Daoy (cell line): ENCODE measurements at places on chromosomes 2 and 18. TPM values are rescaled to one million over a fixed set of nuclear protein-coding genes. Genes with fewer than 3 reads are reported as not detected.

GRCh38 chr2:62071760-62072680 is 123.9 kb upstream of the B3GNT2 start:
- no peak for DNase-seq

Gene CFAP65
- total RNA-seq: 0.11 TPM in 1 of 2 replicates, not detected in the other

Gene TSGA10
- 8.2 TPM in 2 replicates for total RNA-seq

DNA sequence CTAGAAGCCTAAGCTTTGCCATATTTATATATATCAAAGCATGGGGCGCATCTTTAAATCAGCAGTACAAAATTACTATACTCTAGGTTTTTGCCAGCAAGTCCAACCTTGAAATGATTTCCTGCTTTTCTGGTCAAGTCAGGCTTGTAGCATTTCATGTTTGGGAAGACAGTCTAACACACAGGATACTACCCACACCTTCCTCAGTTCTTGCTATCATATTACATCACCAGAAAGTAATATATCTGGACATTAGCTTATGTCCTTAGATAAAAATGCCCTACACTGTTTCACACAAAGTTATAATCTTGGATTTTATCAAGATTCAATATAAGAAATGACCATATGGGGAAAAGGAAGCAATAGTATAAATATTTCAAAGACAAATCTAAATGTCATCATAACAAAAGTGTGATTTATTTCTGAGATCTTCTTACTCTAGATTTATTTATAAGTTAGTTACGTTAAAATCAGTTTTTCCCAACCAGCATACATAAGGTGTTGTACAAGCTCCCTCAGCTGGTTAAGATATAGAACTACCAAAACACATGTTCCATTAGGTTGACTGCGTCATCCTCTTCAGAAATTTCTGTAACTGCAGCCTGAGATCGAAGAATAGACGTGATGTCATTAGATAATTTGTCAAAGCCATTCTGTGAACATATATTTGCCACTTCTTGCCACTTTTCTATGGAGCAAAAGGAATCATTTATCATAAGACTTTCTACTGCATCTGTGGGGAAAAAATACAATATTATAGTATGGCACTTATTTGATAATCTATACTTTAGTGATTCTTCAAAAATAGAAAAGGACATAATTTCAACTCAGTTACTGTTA is 56.6 kb downstream of the CLHC1 start:
- peak; percentile 29 for DNase-seq

Gene GALR1
- not detected in 2 replicates for total RNA-seq

Gene B4GALT6
- 5.8 and 6.0 TPM in 2 replicates for total RNA-seq

GRCh38 chr2:119853777-119854399 is 94.2 kb downstream of the PTPN4 start:
- no peak for DNase-seq

GRCh38 chr2:162478721-162479129 is 134.8 kb downstream of the GCA start:
- peak; percentile 12 for DNase-seq

Gene DNAJC5G
- total RNA-seq: not detected in 2 replicates

GRCh38 chr2:232288489-232289030 is 90.0 kb upstream of the ALPP start:
- DNase-seq: no peak

Gene ITGA6
- total RNA-seq: 27.4 and 42.4 TPM in 2 replicates

DNA sequence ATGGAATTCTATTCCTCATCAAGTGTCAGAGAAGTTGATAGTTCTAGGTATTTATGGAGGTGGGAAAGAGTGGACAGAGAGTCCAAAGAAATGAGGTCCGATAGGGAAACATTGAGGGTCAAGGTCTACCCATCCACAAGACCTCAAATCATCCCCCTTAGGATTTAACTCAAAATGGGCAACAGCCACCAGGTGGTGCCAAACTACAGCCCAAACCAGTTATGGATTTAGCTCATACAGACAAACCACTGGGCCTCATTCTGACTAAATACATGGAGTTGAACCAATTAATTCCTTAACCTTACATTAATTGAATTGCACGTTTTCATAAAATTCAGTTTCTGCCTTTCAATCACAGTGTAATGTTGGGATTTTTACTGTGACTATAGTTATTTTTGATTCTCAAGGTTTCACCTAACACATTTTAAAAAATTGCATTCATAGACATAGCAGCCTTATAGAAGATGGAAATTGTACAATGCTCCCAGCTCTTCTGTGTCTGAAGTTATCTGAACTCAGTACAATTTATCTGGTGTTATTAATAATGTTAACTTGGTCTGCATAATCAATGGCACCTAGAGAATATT is 98.2 kb upstream of the HNMT start:
- peak; percentile 22 for DNase-seq

GRCh38 chr2:217065695-217066405 is 206.0 kb upstream of the TNP1 start:
- DNase-seq: peak; percentile 62

GRCh38 chr2:74867841-74868658 is 34.1 kb downstream of the HK2 start:
- DNase-seq: peak; percentile 21

GRCh38 chr18:29307231-29307630 is 1130.3 kb upstream of the CDH2 start:
- DNase-seq: no peak

DNA sequence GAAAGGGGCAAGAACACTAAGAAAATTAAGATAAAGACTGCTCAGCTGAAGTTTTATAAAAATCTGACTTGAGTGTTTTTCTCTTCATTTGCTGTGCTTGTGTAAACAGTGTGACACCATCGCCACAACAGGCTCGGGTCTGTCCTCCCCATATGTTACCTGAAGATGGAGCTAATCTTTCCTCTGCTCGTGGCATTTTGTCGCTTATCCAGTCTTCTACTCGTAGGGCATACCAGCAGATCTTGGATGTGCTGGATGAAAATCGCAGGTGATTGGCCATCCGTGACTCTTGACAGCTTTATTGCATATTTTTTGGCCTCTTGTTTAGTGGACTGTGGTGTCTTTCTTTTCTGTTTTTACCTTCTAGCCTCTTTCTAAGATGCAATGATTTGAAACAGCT is 22.1 kb downstream of the MFF start:
- DNase-seq: no peak

Gene FIGN
- 0.57 and 5.8 TPM in 2 replicates for total RNA-seq

Gene GREB1
- total RNA-seq: 0.91 and 11.3 TPM in 2 replicates

- DNase-seq: no peak
These were observed 43.2 kb upstream of the ACAA2 start for GRCh38 chr18:49856496-49856895.

DNA sequence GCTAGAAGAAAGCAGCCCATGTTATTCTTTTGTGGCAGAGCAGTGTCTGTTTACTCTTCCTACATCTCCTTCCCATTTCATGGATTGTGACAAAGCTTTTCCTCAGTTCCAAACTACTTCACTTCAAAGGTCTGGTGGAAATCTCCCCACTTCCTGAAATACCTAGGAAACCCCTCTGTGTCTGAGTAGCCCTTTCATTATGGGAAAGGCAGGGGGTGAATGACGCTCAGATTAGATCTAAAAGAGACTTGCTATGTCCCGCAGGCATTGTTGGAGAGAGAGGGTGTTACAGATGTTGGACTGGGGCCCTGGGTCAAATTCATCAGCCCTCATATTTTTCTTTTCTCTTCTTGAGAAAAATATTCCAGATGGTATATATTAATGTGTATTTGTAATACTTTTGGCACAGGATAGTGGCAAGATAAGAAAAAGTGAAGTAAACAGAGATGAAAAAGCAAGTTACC is 675.0 kb downstream of the IRS1 start:
- DNase-seq: peak; percentile 54

- DNase-seq: no peak
These were observed 1.1 kb downstream of the VAMP8 start for GRCh38 chr2:85578243-85579180.

Gene SERPINB4
- not detected in 2 replicates for total RNA-seq

GRCh38 chr2:200396781-200397242 is 90.3 kb downstream of the SPATS2L start:
- no peak for DNase-seq

Gene BBS5
- total RNA-seq: 3.7 and 6.7 TPM in 2 replicates

GRCh38 chr18:63099848-63100629 is 219.5 kb downstream of the BCL2 start:
- peak; percentile 41 for DNase-seq

GRCh38 chr2:2164326-2164917 is 166.7 kb downstream of the MYT1L start:
- DNase-seq: no peak

GRCh38 chr2:144229296-144229695 is 290.6 kb downstream of the ZEB2 start:
- no peak for DNase-seq

- no peak for DNase-seq
These were observed 113.0 kb downstream of the MEIS1 start for GRCh38 chr2:66547887-66548286.

DNA sequence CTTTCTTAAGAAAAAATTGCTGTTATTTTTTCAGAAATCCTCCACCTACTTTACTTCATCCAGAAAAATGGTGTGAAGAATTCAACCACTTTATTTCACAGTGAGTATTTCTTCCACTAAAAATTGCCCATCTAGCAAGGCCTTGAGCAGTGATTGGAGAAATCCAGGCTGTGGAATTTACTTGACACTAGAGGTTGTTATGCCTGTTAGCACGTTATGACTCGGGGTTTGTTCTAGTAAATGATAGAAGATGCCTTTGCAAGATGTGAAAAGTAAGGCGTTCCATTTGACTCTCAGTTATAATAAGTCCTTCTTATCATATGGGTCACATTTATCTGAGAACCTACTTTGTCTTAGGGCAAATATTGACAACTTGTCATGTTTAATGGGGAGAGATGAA is 157.4 kb downstream of the MYO3B start:
- DNase-seq: no peak

Gene BMP10
- total RNA-seq: not detected in 2 replicates

- DNase-seq: no peak
These were observed 188.5 kb upstream of the HDAC4 start for GRCh38 chr2:239589270-239589825.

- no peak for DNase-seq
These were observed 16.4 kb upstream of the STARD7 start for GRCh38 chr2:96225016-96225533.

Gene SLC1A4
- 13.3 and 14.0 TPM in 2 replicates for total RNA-seq

DNA sequence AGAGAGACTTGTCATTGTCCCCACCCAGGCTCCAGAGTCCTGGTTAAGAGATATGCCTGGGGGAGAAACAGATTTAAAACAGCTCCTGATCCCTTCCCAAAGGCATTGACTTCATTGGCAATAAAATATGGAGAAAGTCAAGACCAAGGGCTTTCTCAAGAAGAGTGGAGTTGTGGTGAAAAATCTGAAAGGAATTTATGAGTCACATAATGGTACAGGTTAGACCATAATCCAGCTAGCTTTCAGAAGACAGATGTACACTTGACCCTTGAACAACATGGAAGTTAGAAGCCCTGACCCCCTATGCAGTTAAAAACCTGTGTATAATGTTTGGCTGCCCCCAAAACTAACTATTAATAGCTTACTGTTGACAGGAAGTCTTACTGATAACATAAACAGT is 599.1 kb upstream of the SOX11 start:
- DNase-seq: no peak

- no peak for DNase-seq
These were observed 107.3 kb downstream of the DTNB start for GRCh38 chr2:25566094-25566493.

DNA sequence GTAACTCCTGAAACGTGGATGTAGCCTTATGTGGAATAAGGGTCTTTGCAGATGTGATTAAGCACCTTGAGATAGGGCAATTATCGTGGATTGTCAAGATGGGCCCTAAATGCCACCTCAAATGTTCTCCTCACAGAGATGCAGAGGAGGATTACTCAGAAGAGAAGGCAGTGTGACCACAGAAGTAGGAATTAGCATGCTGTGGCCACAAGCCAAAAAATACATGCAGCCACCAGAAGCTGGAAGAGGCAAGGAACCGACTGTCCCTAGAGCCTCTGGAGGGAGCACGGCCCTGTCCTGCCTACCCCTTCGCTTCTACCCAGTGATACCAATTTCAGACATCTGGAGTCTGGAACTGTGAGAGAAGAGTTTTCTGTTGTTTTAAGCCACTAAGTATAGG is 47.3 kb upstream of the MGAT5 start:
- DNase-seq: peak; percentile 74

GRCh38 chr2:39150890-39151497 is 30.1 kb upstream of the SOS1 start:
- DNase-seq: no peak

Gene TCF7L1
- total RNA-seq: 0.11 and 0.27 TPM in 2 replicates

Gene ESPNL
- total RNA-seq: 0.40 and 0.54 TPM in 2 replicates

Gene MBP
- 0.21 TPM in 1 of 2 replicates, not detected in the other for total RNA-seq

DNA sequence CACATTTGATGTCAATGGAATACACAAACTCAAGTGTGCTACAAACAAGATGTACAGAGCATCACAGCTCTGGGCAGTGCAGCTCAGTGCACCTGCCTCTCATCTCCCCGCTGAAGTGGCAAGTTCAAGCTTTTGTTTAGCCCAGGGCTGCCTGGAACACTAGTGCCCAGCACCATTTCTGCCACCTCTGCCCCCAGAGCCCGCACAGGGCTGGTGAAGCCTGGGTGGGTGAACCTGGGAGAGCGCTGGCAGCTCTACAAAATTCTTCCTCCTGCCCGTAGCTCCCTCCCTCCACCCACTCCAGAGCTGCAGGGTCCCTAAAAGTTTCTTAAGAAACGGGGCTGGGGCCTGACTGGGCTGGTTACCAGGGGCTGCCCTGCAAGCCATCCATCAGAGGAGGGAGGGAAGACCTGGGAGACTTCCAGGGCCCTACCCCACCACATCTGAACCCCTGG is 1.5 kb downstream of the HES6 start:
- DNase-seq: no peak

- DNase-seq: peak; percentile 67
These were observed 208.8 kb downstream of the CCDC178 start for GRCh38 chr18:33231474-33232317.

Gene SERPINB3
- not detected in 2 replicates for total RNA-seq

DNA sequence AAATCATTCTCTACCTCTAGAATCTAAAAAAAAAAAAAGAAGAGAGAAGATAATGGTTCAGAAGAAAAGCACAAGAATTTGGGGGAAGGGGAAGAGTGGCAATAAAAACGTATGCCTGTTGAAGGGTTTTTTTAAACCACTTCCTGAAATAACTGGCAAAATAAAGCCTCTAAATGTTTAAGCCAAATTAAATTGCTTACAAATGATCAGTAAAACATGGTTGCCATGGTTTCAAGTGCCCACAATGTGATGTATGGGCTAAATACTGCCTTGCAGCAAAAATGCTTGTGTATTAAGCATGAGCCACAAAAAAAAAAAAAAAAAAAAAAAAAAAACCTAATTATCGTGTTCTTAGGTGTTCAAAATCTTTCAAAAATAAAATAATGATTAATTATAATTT is 60.8 kb downstream of the RBM43 start:
- no peak for DNase-seq

Gene SMAD7
- total RNA-seq: 27.6 and 39.4 TPM in 2 replicates

DNA sequence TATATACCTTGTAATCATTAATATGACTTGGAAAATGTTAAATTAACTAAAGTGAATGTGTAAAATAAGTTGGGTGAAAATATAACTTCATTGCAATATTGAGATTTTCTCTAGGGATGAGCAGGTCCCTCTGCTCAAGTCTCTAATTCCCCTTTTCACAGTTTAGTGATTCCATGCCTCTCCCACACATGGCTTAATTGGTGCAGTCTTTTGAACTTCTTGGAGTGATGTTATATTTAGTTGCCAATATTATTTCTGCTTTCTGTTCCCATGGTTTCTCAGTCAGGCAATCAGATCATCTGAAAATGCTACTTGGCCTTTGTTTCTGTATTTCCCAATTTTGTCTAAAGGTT is 233.7 kb upstream of the SPOPL start:
- DNase-seq: no peak
